Metanephros (tissue), 2 donors: ENCODE measurements at places on chromosomes 1 and 21. TPM values are rescaled to one million over a fixed set of nuclear protein-coding genes. Genes with fewer than 3 reads are reported as not detected.

SERINC2 gene
- 24.8 TPM for total RNA-seq

AVPR1B gene
- total RNA-seq = 0.53 TPM

SAMSN1 gene
- total RNA-seq = 6.2 TPM

USP1 gene
- total RNA-seq = 33.9 TPM

KRTAP10-8 gene
- not detected for total RNA-seq

F3 gene
- 35.3 TPM for total RNA-seq

IFFO2 gene
- total RNA-seq = 16.8 TPM

ORC1 gene
- total RNA-seq = 4.0 TPM

LRRC53 gene
- not detected for total RNA-seq

DNAI4 gene
- 22.6 TPM for total RNA-seq

ATXN7L2 gene
- 6.0 TPM for total RNA-seq

SLC1A7 gene
- 0.23 TPM for total RNA-seq

TOR1AIP2 gene
- 60.1 TPM for total RNA-seq

PAQR6 gene
- 1.9 TPM for total RNA-seq

TMEM125 gene
- total RNA-seq = 9.1 TPM

JAM2 gene
- 12.1 TPM for total RNA-seq

BEND5 gene
- 12.0 TPM for total RNA-seq

ILDR2 gene
- total RNA-seq = 10.2 TPM

CLIC6 gene
- 1.5 TPM for total RNA-seq

SLC25A34 gene
- total RNA-seq = 3.4 TPM

IQCC gene
- 5.1 TPM for total RNA-seq

TOR1AIP1 gene
- 50.3 TPM for total RNA-seq

RNF186 gene
- 0.18 TPM for total RNA-seq

MOB3C gene
- 14.5 TPM for total RNA-seq

OLFM3 gene
- 5.1 TPM for total RNA-seq

FCRL2 gene
- total RNA-seq = 0.18 TPM

WDR26 gene
- 80.7 TPM for total RNA-seq

LCE1F gene
- total RNA-seq = not detected

LCE3E gene
- not detected for total RNA-seq

CYYR1 gene
- 21.1 TPM for total RNA-seq

SPRR2G gene
- not detected for total RNA-seq

OR6Y1 gene
- total RNA-seq = not detected

F13B gene
- not detected for total RNA-seq

PRKAA2 gene
- 30.1 TPM for total RNA-seq

SLC35F3 gene
- 0.99 TPM for total RNA-seq

CRNN gene
- total RNA-seq = not detected

PLA2G2F gene
- 0.18 TPM for total RNA-seq

PLXNA2 gene
- 12.9 TPM for total RNA-seq

TRMT1L gene
- total RNA-seq = 20.7 TPM

FMO3 gene
- 0.12 TPM for total RNA-seq

OR2L8 gene
- total RNA-seq = not detected

AIRE gene
- 0.70 TPM for total RNA-seq

ERO1B gene
- total RNA-seq = 8.5 TPM

S1PR1 gene
- total RNA-seq = 43.3 TPM

MAN1C1 gene
- 17.2 TPM for total RNA-seq

PRPF38A gene
- total RNA-seq = 26.0 TPM

EPHB2 gene
- 20.8 TPM for total RNA-seq

CD34 gene
- total RNA-seq = 43.6 TPM

PDC gene
- total RNA-seq = not detected

RORC gene
- 10.2 TPM for total RNA-seq

PHACTR4 gene
- 21.0 TPM for total RNA-seq

URB1 gene
- total RNA-seq = 18.3 TPM

LCE2A gene
- not detected for total RNA-seq

RYR2 gene
- 1.9 TPM for total RNA-seq

TINAGL1 gene
- total RNA-seq = 96.1 TPM

OR2T2 gene
- total RNA-seq = 0.06 TPM
